ENCODE measurements at places on chromosomes 12 and 14.

- no peak for DNase-seq
Measured at GRCh38 chr12:59298296-59298695, 297.5 kb upstream of the SLC16A7 start.

DNA sequence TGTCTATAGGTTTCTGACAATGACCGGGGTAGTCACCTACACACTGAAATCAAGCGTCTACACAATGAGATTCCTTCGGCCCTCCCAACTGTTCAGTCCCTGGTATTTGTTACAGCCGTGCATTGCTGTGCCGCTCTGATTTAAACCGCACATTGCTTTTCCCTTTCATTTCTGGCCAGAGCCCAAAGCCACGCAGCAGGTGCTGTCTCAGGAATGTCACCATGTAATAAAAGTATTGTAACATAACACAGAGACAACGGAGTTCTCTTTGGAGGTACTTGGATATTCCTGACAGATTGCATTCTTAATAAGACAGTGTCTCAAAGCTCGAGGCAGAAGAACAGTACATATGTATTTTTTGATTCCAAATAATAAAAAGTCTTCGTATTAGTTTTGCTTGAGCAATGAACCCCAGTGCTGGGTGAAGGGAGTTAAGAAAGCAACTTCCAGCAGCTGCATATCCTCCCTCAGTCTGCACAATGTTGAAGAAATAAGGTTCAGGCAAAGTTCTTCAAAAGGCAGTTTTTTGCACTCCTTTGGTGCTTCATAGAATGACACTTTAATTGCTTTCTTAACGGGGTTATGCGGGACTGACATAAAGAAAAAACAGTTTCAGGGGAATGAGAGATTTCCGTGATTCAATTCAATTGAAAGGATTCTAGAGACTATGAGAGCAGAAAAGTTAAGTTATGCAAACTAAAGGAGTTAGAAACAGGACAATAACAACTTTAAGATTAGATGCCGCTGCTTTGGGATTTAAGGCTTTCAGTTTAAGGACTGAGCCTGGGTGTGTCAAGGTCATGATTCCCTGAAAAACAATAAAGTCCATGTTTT is 288.7 kb upstream of the FLRT2 start:
- no peak for DNase-seq

DNA sequence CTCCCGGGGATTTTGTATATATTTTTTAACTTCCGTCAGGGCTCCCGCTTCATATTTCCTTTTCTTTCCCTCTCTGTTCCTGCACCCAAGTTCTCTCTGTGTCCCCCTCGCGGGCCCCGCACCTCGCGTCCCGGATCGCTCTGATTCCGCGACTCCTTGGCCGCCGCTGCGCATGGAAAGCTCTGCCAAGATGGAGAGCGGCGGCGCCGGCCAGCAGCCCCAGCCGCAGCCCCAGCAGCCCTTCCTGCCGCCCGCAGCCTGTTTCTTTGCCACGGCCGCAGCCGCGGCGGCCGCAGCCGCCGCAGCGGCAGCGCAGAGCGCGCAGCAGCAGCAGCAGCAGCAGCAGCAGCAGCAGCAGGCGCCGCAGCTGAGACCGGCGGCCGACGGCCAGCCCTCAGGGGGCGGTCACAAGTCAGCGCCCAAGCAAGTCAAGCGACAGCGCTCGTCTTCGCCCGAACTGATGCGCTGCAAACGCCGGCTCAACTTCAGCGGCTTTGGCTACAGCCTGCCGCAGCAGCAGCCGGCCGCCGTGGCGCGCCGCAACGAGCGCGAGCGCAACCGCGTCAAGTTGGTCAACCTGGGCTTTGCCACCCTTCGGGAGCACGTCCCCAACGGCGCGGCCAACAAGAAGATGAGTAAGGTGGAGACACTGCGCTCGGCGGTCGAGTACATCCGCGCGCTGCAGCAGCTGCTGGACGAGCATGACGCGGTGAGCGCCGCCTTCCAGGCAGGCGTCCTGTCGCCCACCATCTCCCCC is 777 bp downstream of the ASCL1 start:
- no peak for DNase-seq

GRCh38 chr12:45703942-45704341 is 25.6 kb upstream of the ARID2 start:
- no peak for DNase-seq

DNA sequence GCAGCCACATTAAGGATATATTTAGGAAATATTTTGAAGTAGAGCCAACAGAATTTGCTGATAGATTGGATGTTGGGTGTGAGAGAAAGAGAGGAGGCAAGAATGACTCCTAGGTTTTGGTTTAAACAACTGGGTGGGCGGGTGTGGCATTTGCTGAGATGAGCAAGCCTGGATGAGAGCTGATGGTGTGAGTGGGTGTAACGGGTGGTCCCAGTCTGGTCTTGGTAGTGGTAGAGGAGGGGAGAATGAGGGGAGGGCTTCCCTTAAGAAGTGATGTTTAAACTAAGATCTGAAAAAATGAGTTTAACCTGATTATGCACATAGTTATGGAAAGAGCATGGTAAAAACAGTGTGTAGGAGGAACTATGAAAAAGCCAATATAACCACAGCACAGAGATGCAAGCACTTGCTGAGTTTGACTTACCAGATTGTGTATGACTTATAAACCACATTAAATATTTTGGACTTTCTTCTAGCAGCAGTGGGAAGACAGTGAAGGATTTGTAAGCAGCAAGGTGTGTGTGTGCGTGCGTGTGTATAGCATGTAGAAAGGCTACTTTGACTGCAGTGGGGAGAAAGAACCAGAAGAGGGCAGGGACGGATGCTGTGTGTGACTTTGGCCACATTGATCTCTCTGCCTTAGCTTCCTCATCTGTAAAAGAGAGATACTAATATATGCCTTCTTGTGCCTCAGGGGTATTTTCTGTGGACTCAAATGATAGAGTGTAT is 139.7 kb downstream of the PRIMA1 start:
- no peak for DNase-seq

DNA sequence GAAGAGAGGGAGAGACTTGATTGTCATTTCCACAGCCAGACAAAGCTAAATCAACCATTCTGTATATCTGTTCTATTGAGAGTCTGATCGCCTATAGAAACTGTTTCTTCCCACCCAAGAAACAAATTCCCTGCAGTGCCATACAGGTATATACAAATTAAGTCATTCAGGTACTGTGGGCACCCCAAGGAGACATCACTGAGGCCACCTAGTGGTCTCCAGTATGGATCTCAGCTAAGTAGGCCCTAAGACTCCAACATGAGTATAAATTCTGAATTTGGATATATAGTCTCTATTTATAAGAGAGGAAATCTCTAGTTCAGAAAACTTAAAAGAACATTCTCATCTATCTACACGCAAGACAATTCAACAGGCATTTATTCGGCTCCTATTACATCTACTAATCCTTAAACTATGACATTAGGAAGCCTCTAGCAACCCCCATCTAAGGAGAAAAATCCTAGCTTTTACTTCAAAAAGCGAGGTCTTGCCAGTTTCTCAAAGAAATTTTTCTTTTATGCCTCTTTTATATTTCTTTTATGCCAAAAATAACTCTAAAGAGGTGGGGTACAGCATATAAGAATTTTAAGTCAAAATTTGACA is 62.6 kb downstream of the DCAF5 start:
- no peak for DNase-seq

DNA sequence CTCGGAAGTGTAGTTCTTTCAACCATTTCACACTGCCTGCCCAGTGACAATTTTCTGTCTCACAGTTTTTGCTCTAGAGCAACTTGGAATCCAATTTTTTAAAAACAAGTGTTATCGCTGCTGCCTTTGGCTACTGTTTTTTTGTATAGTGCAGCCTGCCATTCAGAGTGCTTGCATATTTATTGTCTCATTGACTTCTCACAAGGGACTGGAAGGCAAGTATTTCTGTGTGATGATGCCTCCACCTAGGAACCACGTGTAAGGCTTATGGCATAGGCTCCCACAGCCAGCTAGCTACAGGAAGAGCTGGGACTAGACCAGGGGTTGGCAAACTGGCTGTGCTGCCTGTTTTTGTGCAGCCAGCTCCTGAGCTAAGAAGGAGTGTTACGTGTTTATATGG is 903 bp downstream of the PARPBP start:
- DNase-seq, result no peak

- DNase-seq, result no peak
Measured at GRCh38 chr12:104569346-104570173, 112.8 kb downstream of the CHST11 start.

GRCh38 chr14:26281280-26281998 is 316.4 kb downstream of the NOVA1 start:
- no peak for DNase-seq

DNA sequence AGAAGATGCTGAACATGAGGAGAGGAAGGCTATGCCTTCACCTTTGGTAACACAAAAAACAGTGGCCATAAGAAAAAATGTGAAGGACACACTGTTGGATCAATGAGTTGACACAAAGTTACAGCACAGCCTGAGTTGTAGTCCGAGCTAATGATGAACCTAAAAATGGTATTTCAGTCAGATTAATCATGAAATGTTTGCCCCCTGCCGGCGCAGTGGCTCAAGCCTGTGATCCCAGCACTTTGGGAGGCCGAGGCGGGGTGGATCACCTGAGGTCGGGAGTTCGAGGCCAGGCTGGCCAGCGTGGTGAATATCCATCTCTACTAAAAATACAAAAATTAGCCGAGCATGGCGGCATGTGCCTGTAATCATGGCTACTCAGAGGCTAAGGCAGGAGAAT is 1.3 kb upstream of the CAPRIN2 start:
- DNase-seq, result no peak

DNA sequence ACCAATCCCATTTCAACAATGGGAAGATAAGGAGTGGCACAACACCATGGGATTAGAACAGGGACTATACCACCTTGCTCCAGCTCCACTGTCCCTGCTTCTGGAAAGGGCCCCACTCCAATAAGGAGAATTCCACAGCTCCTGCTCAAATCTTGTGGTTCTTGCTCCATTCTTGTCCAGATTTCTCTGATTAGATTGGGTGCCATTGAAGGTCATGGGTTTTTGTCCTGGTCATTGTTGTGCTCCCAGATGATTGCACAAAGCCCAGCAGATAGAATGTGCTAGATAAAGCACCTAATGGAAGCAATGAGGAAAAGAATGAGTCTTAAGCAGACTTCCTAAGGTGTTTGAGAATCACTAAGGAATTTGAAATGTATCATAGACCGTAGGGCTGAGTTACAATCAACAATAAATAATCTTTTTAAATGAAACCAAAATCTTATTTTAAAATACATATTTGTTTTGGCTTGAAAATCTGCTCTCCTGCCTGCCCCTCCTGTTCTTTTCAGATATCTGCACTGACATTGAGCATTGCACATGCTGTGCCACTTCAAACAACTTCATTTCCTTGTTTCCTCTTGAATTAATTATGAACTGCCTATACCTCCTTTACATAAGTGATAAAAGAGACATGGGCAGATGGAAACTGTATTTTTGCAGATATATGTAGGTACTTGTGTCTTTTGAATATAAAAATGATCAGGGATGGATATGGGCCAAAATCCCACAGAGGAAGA is 115.9 kb downstream of the FGD4 start:
- DNase-seq, result no peak

Data from cortex of kidney (tissue), 1 donor.